ENCODE measurements at places on chromosomes 6 and 20. TPM values are rescaled to one million over a fixed set of nuclear protein-coding genes. Genes with fewer than 3 reads are reported as not detected.

DNMT3B gene
- 5.1 TPM for total RNA-seq

PGC gene
- total RNA-seq, result not detected

GNAS-AS1 gene
- total RNA-seq, result not detected

ZNF165 gene
- 1.4 TPM for total RNA-seq

SNRPB2 gene
- total RNA-seq, result 110 TPM

COL20A1 gene
- total RNA-seq, result 0.77 TPM

TFEB gene
- 6.8 TPM for total RNA-seq

HMGCLL1 gene
- 0.11 TPM for total RNA-seq

ZNF343 gene
- 11.6 TPM for total RNA-seq

SLC22A16 gene
- not detected for total RNA-seq

ZNF391 gene
- total RNA-seq, result 0.35 TPM

REM1 gene
- total RNA-seq, result 0.18 TPM

ADGRG6 gene
- 76.6 TPM for total RNA-seq

PKIB gene
- 0.54 TPM for total RNA-seq

ZSCAN23 gene
- not detected for total RNA-seq

PTPN1 gene
- 38.0 TPM for total RNA-seq

PNPLA1 gene
- total RNA-seq, result not detected

ADGRF1 gene
- 0.05 TPM for total RNA-seq

EYS gene
- total RNA-seq, result not detected

COL21A1 gene
- 0.60 TPM for total RNA-seq

TMC2 gene
- total RNA-seq, result not detected

NNAT gene
- not detected for total RNA-seq

F13A1 gene
- total RNA-seq, result not detected

LINC00237 gene
- not detected for total RNA-seq

OR2B3 gene
- total RNA-seq, result not detected

PNLDC1 gene
- total RNA-seq, result not detected

EYA4 gene
- 12.6 TPM for total RNA-seq

MPIG6B gene
- not detected for total RNA-seq

NEURL2 gene
- 1.2 TPM for total RNA-seq

OARD1 gene
- 21.9 TPM for total RNA-seq

CLPSL2 gene
- total RNA-seq, result 0.78 TPM

SMLR1 gene
- not detected for total RNA-seq

WFDC10B gene
- not detected for total RNA-seq

SLC25A27 gene
- total RNA-seq, result 0.98 TPM

GRM4 gene
- total RNA-seq, result 0.17 TPM

All from A549 treated with ZK216348 at 1 μM for 4 hours (cell line).